Myometrial cell (primary cell): ENCODE measurements at places on chromosomes 1 and 21. TPM values are rescaled to one million over a fixed set of nuclear protein-coding genes. Genes with fewer than 3 reads are reported as not detected.

The AGMAT gene
- 4.3 and 9.7 TPM in 2 replicates for total RNA-seq

The ALG14 gene
- total RNA-seq, result 5.7 and 5.8 TPM in 2 replicates

The C1QB gene
- total RNA-seq, result not detected in 2 replicates

The LAMB3 gene
- total RNA-seq, result 10.4 and 12.6 TPM in 2 replicates

The WDR4 gene
- 4.4 and 6.1 TPM in 2 replicates for total RNA-seq

The CHIA gene
- not detected in 2 replicates for total RNA-seq

The IQGAP3 gene
- total RNA-seq, result 24.8 and 29.4 TPM in 2 replicates

The IGSF9 gene
- not detected in 2 replicates for total RNA-seq

The ESPN gene
- total RNA-seq, result not detected in 2 replicates

The DNAJC16 gene
- total RNA-seq, result 16.1 and 20.5 TPM in 2 replicates

The GJC2 gene
- total RNA-seq, result 3.9 and 4.0 TPM in 2 replicates

The HHIPL2 gene
- total RNA-seq, result not detected in 2 replicates
